Left ventricle myocardium superior (tissue), 1 donor: ENCODE measurements at places on chromosomes 6 and 20. TPM values are rescaled to one million over a fixed set of nuclear protein-coding genes. Genes with fewer than 3 reads are reported as not detected.

Gene FOXC1
- total RNA-seq = 2.7 TPM

- DNase-seq = no peak
These were observed 339.6 kb upstream of the CITED2 start for GRCh38 chr6:139713900-139714506.

GRCh38 chr6:72580281-72580940 is 41.5 kb upstream of the KCNQ5 start:
- no peak for DNase-seq

- no peak for DNase-seq
These were observed 37.3 kb upstream of the BTN3A2 start for GRCh38 chr6:26327450-26328264.

DNA sequence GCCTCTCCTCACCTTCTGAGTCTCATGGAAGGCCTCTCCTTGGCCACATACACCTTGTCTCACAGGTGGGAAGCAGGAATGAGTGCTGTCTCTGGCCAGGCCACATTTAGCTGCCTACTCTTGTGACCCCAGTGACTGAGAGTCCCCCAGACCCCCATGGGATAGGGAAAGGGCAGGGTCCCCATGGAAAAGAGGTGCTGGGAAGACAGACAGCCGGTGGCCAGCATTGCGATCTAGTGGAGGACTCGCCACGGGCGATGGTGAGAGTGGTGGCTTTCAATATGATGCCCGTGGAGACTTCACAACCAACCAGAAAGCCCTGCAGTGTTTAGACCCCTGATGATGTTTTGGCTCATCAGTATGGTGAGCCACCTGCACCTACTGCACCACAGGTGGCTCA is 19.8 kb downstream of the MANBAL start:
- DNase-seq = no peak

DNA sequence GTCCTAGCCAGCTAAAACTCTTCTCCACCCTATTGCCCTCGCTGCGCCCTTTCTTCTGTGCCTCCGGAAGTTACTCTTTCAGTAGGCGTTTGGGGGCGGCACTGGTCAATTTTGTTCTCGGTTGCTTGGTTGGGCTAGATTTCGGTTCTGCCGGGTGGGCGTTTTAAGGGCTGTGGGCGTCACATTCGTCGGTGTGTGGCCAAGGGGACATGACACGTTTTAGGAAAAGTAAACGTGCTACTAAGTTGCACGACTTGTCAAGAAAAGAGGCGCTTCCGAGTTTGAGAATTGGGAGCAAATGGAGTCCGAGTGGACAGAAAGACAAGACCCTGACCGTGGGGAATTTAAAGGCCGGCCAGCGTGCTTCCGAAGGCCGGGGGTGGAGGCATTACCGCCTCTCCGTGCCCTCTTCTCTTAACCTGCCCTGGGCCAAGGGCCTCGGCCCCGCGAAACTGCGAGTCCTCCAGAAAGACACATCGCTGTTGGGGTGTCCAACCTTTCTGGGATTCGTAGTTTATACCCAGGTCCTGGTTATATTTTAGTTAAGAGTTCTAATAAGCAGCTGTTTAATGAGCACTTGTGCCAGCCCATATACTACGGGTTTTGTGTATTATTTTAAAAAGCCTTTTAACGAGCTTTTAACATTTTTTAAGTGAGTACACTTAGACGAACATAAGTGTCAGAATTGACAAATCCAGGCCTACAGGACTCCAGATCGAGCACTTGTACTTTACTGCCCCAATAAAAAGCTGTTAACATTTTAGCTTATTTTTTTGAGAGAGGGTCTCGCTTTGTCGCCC is 664 bp upstream of the BAG6 start:
- peak; percentile 86 for DNase-seq

Gene JPH2
- 182 TPM for total RNA-seq

DNA sequence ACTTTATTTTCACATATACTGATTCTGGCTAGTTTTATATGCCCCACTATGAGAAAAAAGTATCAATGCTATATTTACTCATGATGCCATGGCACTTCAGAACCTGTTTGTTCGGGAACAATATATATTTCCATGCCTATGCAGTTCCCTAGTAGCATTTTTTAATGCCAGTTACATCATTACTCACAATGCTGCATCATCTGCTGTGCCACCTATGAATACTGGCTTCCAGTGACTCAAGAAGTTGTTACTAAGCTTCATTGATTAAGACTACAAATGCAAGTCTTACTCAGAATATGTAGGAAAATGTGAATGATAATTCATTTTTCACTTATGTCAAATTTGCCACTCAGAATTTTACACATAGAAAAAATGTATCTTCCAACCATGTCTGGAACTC is 97.9 kb downstream of the MAFB start:
- no peak for DNase-seq

GRCh38 chr6:50333696-50334095 is 284.0 kb upstream of the DEFB112 start:
- no peak for DNase-seq

- peak; percentile 68 for DNase-seq
These were observed at the start of gene PTGIS for GRCh38 chr20:49567421-49568277. PTGIS (minus strand) TSS chr20:49568137; CDS start chr20:49568116, 21 bp downstream.

DNA sequence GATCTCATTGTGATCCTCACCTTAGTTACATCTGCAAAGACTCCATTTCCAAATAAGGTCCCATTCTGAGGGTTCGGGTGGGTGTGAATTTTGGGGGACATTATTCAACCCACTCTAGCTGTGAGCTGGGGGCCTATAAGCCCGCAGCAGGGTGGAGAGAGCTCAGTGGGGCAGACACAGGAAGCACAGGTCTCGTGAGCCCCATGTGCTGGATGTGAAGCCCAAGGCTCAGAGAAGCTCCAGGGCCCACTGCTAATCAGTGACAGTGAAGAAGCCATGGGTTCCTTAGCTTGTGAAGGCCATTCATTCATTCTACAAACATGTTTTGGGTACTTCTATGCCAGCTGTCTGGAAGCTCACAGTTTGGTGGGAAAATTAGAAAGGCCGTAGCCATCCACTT is 47.5 kb downstream of the CHMP4B start:
- DNase-seq = no peak

DNA sequence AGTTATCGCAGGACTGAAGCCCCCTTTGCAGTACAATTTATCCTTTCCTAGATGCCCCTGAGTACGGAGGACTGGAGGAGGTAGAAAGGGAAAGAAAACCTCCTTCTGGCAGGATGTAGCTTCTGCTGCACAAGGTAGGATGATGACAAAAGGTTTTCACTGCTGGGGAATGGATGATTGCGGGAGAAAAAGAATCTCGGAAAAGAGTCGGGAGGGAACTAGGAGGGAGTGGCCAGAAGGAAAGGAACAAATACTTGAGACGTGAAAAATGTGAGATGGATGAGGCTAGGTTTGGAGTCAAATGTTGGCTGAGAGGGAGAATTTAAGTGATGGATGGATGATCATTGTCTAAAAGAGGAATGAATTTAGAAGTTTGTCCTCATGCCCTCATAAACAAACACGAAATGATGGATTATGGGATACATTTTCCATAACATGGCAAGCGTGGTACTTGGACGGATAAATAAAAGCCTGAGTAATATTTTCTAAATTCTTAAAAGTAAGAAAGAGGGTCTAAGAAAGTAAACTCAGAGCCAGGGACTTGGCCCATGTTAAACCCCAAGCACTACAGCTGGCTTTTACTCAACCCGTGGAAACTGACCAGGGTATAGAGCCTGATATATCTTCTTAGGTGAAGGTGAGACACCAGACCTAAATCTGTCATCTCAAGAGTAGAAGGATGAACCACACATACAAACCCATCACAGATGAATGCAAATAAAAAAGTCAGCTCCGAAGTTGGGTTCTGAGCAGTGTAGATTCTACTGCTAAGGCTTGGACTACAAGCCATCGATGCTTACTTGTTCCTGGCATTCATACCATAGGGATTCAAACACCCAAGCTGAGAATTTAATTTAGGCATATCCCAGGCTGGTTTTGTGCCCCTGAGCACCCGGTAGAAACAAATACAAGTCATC is 72.4 kb downstream of the HFE start:
- DNase-seq = no peak

- DNase-seq = no peak
These were observed 245.0 kb downstream of the GMPR start for GRCh38 chr6:16483315-16483875.

- DNase-seq = peak; percentile 41
These were observed 500.9 kb downstream of the PREX1 start for GRCh38 chr20:48326868-48327267.

- DNase-seq = no peak
These were observed 25.1 kb downstream of the OSBPL2 start for GRCh38 chr20:62263396-62263795.

GRCh38 chr6:153312634-153313033 is 181.6 kb upstream of the RGS17 start:
- peak; percentile 44 for DNase-seq

GRCh38 chr20:44532259-44532980 is 10.6 kb upstream of the SERINC3 start:
- peak; percentile 42 for DNase-seq

Gene USP49
- total RNA-seq = 1.3 TPM

Gene NHSL1
- total RNA-seq = 53.0 TPM

DNA sequence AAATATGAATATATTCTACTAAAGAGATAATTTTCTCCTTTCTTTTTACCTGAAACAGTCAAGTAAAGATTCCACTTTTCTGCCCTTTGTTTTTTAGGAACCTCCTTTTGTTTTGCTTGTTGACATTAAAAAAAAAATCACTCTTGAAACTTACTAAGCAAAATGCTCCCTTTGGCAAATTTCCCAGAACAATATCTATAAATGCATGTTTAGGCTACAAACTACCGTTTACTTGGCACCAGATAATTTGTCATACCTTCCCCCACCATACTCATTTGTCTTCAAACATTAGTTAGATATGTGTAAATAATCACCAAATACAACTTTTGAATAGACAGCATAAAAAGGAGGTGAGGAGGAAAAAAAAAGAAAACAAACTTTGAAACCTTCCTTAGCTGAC is 604.7 kb downstream of the RFPL4B start:
- DNase-seq = no peak
